ENCODE measurements at places on chromosomes 3 and 15.
A peak's percentile ranks its signal among the peaks of the same experiment; 100 is the strongest.

DNA sequence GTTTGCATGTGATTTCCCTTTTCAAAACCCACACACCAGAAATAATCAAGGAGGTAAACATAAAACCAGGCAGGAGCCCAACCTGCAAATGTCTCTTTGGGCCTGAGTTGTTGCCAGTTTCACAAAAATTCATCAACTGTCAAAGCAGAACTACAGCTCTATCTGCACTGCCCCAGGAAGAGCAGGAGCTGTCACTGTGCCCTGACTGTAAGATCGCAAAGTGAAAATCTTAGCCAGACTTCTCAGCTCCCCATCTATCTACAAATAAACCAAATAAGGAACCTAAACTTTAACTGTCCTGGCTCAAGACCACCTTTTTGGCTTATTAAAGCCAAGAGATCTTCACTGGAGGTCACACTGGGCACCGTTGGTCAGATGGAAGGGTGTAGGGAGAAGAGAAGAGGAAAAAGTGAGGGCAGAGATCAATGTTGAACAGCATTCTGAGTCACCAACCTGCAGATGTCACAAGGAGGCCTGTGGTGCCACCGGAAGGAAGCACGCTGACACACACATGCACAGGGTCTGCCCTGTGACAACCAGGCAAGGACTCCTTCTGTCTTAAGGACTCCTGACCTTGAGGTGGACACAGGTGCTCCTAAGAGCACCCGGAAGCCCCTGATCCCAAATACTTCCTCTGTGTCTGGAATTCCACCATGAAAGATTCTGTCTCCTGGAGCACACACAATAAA, 58.7 kb downstream of the RPN1 start:
- DNase-seq = no peak

GRCh38 chr3:132009241-132009640, 25.6 kb downstream of the CPNE4 start:
- DNase-seq = peak; percentile 72

DNA sequence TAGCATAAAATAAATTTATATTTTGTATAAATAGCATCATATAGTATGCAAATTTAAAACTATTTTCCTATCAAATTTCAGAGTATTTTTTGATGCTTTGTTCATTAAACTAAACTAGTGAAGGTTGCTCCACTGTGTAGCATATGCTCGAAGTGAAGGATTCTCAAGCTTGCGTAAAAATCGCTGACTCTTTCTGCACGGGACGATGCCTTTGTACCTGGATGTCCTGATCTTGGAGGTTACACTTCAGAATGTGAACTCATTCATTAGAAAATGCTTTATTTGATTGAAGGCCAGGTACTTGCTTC, 305.0 kb downstream of the WDR72 start:
- DNase-seq = no peak

DNA sequence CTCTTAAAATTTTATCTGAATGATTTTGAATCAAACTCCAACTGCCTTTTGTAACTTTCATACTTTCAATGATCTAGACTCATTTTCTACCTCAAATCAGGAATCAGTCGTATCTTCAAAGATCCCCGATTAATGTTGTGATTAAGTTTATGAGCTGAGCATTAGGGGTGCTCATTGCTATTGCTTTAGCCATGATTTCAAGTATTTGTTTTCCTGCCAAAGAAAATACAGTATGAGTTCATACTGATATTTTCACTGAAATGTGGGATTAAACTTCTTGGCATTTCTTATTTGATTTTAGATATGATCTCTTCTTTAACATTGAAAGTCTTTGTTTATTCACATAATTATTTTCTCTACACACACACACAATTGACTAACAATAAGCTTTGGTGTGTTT, 785.6 kb downstream of the NTRK3 start:
- DNase-seq = no peak

GRCh38 chr15:33114374-33114717, 80.2 kb downstream of the FMN1 start:
- DNase-seq = no peak

All from Caki2 (cell line).